ENCODE measurements at places on chromosomes 11 and 22. TPM values are rescaled to one million over a fixed set of nuclear protein-coding genes. Genes with fewer than 3 reads are reported as not detected.

The MFNG gene
- total RNA-seq: 2.7 TPM

The IFT27 gene
- 26.5 TPM for total RNA-seq

The NELL1 gene
- not detected for total RNA-seq

The CDHR5 gene
- total RNA-seq: 0.02 TPM

The LIF gene
- 40.5 TPM for total RNA-seq

The MB gene
- total RNA-seq: 11.2 TPM

The OR4A16 gene
- not detected for total RNA-seq

The ROBO4 gene
- not detected for total RNA-seq

The FDX1 gene
- 15.2 TPM for total RNA-seq

The CLDN5 gene
- not detected for total RNA-seq

The CFAP300 gene
- total RNA-seq: 6.5 TPM

The GLYATL2 gene
- not detected for total RNA-seq

The SLC25A18 gene
- not detected for total RNA-seq

The CECR2 gene
- total RNA-seq: 0.06 TPM

The ANKK1 gene
- total RNA-seq: not detected

The CADM1 gene
- 26.0 TPM for total RNA-seq

The OR8K5 gene
- not detected for total RNA-seq

The NFAM1 gene
- not detected for total RNA-seq

The CCDC87 gene
- total RNA-seq: 0.64 TPM

The SMIM38 gene
- not detected for total RNA-seq

The TIRAP gene
- 7.9 TPM for total RNA-seq

The MS4A2 gene
- total RNA-seq: not detected

The BACE1 gene
- total RNA-seq: 9.7 TPM

The CARD10 gene
- 40.8 TPM for total RNA-seq

The PRDM11 gene
- total RNA-seq: 6.0 TPM

The SAA4 gene
- not detected for total RNA-seq

The RTN4R gene
- total RNA-seq: 9.3 TPM

The OR8G1 gene
- total RNA-seq: not detected

The OR56A1 gene
- total RNA-seq: not detected

The KRTAP5-1 gene
- total RNA-seq: not detected

The SLC37A2 gene
- 0.10 TPM for total RNA-seq

The LRRC74B gene
- total RNA-seq: 0.06 TPM

The SIRT3 gene
- total RNA-seq: 20.1 TPM
